ENCODE measurements at places on chromosomes 6 and 20. TPM values are rescaled to one million over a fixed set of nuclear protein-coding genes. Genes with fewer than 3 reads are reported as not detected.

The LGSN gene
- total RNA-seq = not detected

The LST1 gene
- total RNA-seq = 2.9 TPM

The PPP1R14C gene
- total RNA-seq = 13.3 TPM

The OOEP gene
- total RNA-seq = not detected

The NSFL1C gene
- 130 TPM for total RNA-seq

The GSTA2 gene
- total RNA-seq = not detected

The DDRGK1 gene
- 36.6 TPM for total RNA-seq

The BPIFB3 gene
- total RNA-seq = not detected

The CLIC5 gene
- 226 TPM for total RNA-seq

The SENP6 gene
- 51.5 TPM for total RNA-seq

The GABRR1 gene
- total RNA-seq = not detected

The SYCP2 gene
- total RNA-seq = 0.88 TPM

The TRIM39 gene
- 8.6 TPM for total RNA-seq

The FOXQ1 gene
- total RNA-seq = not detected

GRCh38 chr20:856361-856775 is 22.9 kb downstream of the FAM110A start:
- H3K36me3 ChIP-seq = no peaks in the 10 kb centered on the region
- H3K27me3 ChIP-seq = no peaks in the 10 kb centered on the region
- DNase-seq = no peak

- H3K27me3 ChIP-seq = peaks cover 14% of the 10 kb centered on the region
- DNase-seq = no peak
- H3K27ac ChIP-seq = no peak overlapping the region
These were observed 22.9 kb downstream of the TOX2 start for GRCh38 chr20:43937591-43937990.

- H3K27ac ChIP-seq = peak overlapping the region; percentile 95
- DNase-seq = no peak
- no peaks in the 10 kb centered on the region for H3K27me3 ChIP-seq
- H3K36me3 ChIP-seq = peaks cover 50% of the 10 kb centered on the region
These were observed 27.6 kb upstream of the ADRM1 start for GRCh38 chr20:62275219-62275618.

DNA sequence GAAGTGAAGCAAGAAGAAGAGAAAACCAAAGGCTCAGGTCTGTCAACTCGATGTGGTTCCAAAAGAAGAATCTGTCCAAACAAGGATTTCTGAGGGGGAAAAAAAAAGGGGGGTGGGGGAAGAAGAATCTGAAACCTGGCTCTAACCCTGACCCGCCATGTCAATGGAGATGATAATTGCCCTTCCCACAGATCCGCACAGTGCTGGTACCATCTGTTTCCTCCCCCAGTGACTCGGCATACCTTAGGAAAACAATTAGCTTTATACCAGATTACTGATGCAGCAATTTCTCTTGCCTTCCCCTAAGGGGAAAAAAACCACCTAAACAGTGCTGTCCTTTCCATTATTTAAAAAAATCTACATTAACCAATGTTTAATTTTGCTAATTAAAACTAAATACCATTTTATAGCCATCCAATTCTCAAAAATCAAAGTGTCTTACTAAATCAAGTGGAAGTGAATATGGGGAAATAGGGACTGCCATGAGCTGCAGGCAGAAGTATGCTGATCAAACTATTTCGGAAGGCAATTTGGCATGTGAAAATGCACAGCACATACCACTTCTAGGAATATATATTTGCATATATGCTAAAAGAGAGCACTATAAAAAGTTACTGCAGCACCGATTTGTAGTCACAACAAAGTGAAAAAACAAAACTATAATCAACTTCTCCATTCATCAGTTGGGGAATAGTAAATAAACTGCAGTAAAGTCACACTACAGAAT is 46.8 kb downstream of the MAP7 start:
- no peaks in the 10 kb centered on the region for H3K4me1 ChIP-seq
- H3K27me3 ChIP-seq = no peaks in the 10 kb centered on the region
- H3K27ac ChIP-seq = no peak overlapping the region
- no peak overlapping the region for H3K4me3 ChIP-seq

DNA sequence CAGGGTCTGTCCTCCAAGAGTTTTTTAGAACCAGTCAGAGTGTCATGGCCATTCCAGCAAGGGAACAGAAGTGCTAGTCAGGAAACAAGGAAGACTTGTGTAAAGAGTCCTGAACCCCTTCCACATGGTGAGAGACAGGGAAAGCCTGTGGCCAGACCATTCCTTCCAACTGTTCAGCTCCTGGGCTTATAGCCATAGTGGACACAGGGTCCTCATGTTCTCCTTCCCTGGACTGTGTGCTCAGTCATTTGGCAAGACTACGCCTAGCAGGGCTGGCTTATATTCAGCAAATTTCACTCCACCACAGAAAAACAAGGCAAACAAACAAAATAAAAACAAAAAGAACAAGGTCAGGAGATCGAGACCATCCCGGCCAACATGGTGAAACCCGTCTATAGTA is 60.5 kb downstream of the NRN1 start:
- no peaks in the 10 kb centered on the region for H3K27me3 ChIP-seq
- no peak overlapping the region for H3K4me3 ChIP-seq
- no peaks in the 10 kb centered on the region for H3K4me1 ChIP-seq
- no peaks in the 10 kb centered on the region for H3K36me3 ChIP-seq

- H3K27ac ChIP-seq = no peak overlapping the region
- H3K27me3 ChIP-seq = no peaks in the 10 kb centered on the region
- no peak for DNase-seq
- no peaks in the 10 kb centered on the region for H3K36me3 ChIP-seq
- no peaks in the 10 kb centered on the region for H3K4me1 ChIP-seq
- H3K4me3 ChIP-seq = no peak overlapping the region
These were observed 231.6 kb downstream of the QKI start for GRCh38 chr6:163646133-163646532.

- H3K4me3 ChIP-seq = no peak overlapping the region
- H3K27ac ChIP-seq = peak overlapping the region; percentile 38
- no peaks in the 10 kb centered on the region for H3K4me1 ChIP-seq
- peaks cover 4% of the 10 kb centered on the region for H3K27me3 ChIP-seq
These were observed 108.0 kb downstream of the PRND start for GRCh38 chr20:4829514-4830215.

DNA sequence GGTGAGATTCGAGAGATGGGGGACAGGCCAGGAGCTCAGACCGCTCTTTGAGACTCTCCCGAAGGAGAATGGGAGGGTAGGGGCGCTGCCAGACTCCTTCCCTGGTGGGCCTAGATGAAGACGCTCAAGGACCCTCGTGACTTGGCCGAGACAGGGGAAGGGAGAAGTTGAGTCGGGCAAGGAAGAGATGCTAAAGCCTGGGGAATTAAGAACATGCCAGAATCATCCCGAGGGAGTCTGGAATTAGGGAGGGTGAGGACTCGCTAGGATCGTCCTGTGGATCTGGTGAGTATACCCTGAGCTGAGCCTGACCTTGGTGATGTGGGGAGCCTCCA is 529 bp downstream of the UBE2C start:
- H3K4me3 ChIP-seq = peak overlapping the region; percentile 61
- no peaks in the 10 kb centered on the region for H3K27me3 ChIP-seq
- H3K36me3 ChIP-seq = peaks cover 39% of the 10 kb centered on the region
- peak overlapping the region; percentile 9 for H3K27ac ChIP-seq
- peaks cover 14% of the 10 kb centered on the region for H3K4me1 ChIP-seq

- H3K36me3 ChIP-seq = no peaks in the 10 kb centered on the region
- H3K27ac ChIP-seq = no peak overlapping the region
- no peak for DNase-seq
- no peak overlapping the region for H3K4me3 ChIP-seq
- peaks cover 3% of the 10 kb centered on the region for H3K27me3 ChIP-seq
These were observed 35.8 kb upstream of the YWHAB start for GRCh38 chr20:44849703-44850102.

DNA sequence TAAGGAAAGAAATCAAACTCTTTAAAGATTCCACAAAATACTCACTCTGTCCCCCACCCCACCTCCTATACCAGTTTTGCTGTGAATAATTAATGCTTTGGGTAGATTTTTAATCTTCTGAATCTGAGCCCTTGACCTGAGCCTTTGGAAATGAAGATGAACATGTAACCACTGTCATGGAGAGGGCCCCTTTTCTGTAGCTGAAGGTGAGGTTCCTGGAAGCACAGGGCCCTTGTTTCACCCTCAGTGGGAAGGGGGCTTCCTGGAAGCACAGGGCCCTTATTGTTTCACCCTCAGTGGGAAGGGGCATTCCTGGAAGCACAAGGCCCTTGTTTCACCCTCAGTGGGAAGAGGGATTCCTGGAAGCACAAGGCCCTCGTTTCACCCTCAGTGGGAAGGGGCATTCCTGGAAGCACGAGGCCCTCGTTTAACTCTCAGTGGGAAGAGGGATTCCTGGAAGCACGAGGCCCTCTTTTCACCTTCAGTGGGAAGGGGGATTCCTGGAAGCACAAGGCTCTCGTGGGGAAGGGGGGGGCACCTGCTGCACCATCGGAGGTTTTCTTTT is 75.7 kb downstream of the DACT2 start:
- no peaks in the 10 kb centered on the region for H3K27me3 ChIP-seq
- H3K36me3 ChIP-seq = no peaks in the 10 kb centered on the region
- H3K4me1 ChIP-seq = no peaks in the 10 kb centered on the region
- no peak overlapping the region for H3K27ac ChIP-seq
- no peak for DNase-seq
- H3K4me3 ChIP-seq = no peak overlapping the region

DNA sequence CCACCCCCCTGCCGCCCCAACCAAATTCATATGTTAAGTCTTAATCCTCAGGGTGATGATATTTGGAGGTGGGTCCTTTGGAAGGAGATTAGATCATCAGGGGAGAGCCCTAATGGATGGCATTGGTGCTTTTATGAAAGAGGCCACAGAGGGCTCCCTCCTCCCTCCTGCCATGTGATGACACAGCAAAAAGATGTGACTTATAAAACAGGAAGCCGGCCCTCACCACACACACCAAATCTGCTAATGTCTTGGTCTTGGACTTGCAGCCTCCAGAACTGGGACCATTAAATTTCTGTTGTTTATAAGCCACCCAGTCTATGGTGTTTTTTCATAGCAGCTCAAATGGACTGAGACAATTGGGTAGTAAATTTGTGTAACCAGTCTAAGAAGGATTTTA is 176.3 kb downstream of the ADGRG6 start:
- H3K36me3 ChIP-seq = no peaks in the 10 kb centered on the region
- no peaks in the 10 kb centered on the region for H3K4me1 ChIP-seq
- H3K27me3 ChIP-seq = no peaks in the 10 kb centered on the region
- H3K4me3 ChIP-seq = no peak overlapping the region
- H3K27ac ChIP-seq = no peak overlapping the region

- no peaks in the 10 kb centered on the region for H3K36me3 ChIP-seq
- no peaks in the 10 kb centered on the region for H3K4me1 ChIP-seq
- no peaks in the 10 kb centered on the region for H3K27me3 ChIP-seq
- no peak overlapping the region for H3K4me3 ChIP-seq
- H3K27ac ChIP-seq = no peak overlapping the region
These were observed 149.8 kb downstream of the SYCP2 start for GRCh38 chr20:59783641-59784010.

GRCh38 chr6:108118810-108119768 is 44.5 kb upstream of the OSTM1 start:
- no peak for DNase-seq
- H3K27me3 ChIP-seq = peaks cover 60% of the 10 kb centered on the region
- H3K4me1 ChIP-seq = peaks cover 17% of the 10 kb centered on the region

DNA sequence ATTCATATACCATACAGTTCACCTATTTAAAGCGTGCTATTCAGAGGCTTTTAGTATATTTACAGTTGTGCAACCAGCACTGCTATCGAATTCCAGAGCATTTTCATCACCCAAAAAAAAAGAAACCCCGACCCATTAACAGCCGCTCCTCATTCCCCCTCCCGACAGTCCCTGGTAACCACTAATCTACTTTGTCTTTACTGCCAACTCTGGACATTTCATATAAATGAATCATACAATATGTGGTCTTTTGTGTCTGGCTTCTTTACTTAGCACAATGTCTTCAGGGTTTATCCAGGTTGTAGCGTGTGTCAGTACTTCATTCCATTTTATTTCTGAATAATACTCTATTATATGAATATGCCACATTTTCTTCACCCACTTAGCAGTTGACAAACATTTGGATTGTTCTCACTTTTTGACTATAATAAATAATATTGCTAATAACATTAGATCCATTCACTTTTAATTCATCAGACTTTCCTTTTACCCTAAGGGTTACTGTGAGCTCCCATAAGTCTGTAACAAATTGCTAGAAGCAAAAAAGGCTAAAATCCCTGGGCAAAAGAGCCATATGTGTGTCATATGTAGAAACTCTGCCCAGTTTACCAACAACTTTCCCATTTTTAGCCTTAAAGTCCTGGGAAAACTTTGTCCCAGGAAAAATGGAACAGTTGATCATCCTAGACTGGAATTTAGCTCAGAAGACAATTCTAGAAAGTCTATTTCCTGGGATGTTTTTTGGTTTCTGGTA is 23.2 kb upstream of the ROS1 start:
- DNase-seq = no peak
- H3K4me3 ChIP-seq = no peak overlapping the region
- no peak overlapping the region for H3K27ac ChIP-seq
- no peaks in the 10 kb centered on the region for H3K27me3 ChIP-seq

- H3K4me1 ChIP-seq = peaks cover 16% of the 10 kb centered on the region
- H3K27me3 ChIP-seq = no peaks in the 10 kb centered on the region
- no peak for DNase-seq
- peaks cover 21% of the 10 kb centered on the region for H3K36me3 ChIP-seq
- no peak overlapping the region for H3K27ac ChIP-seq
These were observed 2.2 kb upstream of the TAP2 start for GRCh38 chr6:32840604-32841246.

GRCh38 chr20:40781327-40782042 is 92.4 kb upstream of the MAFB start:
- no peaks in the 10 kb centered on the region for H3K4me1 ChIP-seq
- H3K27me3 ChIP-seq = no peaks in the 10 kb centered on the region
- H3K27ac ChIP-seq = no peak overlapping the region
- H3K36me3 ChIP-seq = no peaks in the 10 kb centered on the region

DNA sequence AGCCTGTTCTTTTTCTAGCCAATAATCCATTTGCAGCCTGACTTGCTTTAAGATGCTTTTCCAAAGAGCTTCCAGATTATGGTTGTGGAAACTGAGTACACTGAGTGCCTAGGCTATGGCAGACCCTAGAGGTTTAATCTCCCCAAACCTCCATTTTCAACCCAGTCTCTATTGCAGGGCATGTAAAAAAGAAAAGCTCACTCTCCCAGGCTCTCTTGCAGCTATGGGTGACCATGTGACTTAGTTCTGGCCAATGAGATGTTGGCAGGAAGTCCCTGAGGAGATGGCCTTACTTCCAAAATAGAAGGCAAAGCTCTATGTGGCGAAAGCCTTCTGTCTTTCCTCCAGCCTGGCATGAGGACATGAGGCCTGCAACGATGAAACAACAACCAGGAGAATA is 3.8 kb downstream of the PDRG1 start:
- H3K4me3 ChIP-seq = no peak overlapping the region
- no peak for DNase-seq
- peaks cover 7% of the 10 kb centered on the region for H3K36me3 ChIP-seq
- H3K4me1 ChIP-seq = peaks cover 19% of the 10 kb centered on the region
- H3K27me3 ChIP-seq = no peaks in the 10 kb centered on the region

DNA sequence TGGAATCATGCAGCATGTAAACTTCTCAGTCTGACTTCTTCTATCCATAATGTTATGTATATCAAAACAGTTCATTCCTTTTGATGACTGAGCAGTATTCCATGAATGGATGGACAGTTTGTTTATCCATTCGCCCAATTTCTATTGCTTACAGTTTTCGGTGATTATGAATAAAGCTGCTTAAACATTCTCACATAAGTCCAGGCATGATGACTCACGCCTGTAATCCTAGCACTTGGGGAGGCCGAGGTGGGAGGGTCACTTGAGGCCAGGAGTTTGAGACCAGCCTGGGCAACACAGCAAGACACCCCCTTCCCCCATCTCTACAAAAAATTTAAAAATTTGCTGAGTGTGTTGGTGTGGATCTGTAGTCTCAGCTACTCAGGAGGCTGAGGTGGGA is 22.9 kb upstream of the HMGA1 start:
- H3K36me3 ChIP-seq = no peaks in the 10 kb centered on the region
- H3K27ac ChIP-seq = no peak overlapping the region
- H3K4me1 ChIP-seq = no peaks in the 10 kb centered on the region
- H3K4me3 ChIP-seq = no peak overlapping the region

Data from psoas muscle (tissue), 8 donors.